Endothelial cell (in vitro differentiated cells): ENCODE measurements at places on chromosomes 13 and 19.
A peak's percentile ranks its signal among the peaks of the same experiment; 100 is the strongest.

GRCh38 chr13:99129050-99129449 is 71.6 kb upstream of the UBAC2 start:
- H3K27me3 ChIP-seq, result no peaks in the 10 kb centered on the region
- H3K27ac ChIP-seq, result no peak overlapping the region
- no peak for DNase-seq
- no peaks in the 10 kb centered on the region for H3K36me3 ChIP-seq
- H3K4me3 ChIP-seq, result no peak overlapping the region
- H3K4me1 ChIP-seq, result no peaks in the 10 kb centered on the region

- no peak overlapping the region for H3K4me3 ChIP-seq
- peaks cover 1% of the 10 kb centered on the region for H3K27me3 ChIP-seq
- H3K36me3 ChIP-seq, result peaks cover 2% of the 10 kb centered on the region
- H3K4me1 ChIP-seq, result peaks cover under 1% of the 10 kb centered on the region
These were observed 6.5 kb upstream of the TNFSF9 start for GRCh38 chr19:6524311-6524710.

DNA sequence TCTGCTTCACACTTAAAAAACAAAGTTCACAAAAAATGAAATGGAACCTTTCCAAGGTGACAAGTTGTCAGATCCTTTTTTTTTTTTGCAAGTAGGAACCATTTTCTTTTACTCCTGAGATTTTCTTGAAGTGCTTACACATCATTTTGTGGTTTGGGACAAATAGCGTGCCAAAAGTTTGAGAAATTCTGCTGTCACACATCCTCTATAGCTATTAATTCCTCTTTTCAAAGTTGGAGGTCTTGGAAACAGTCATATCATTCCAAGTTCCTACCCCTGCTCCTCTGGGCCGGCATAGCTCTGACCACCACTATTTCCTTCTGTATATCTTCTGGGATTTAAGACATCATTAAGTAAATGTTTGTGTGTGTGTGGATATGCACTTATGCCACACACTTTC is 421.6 kb upstream of the SLC10A2 start:
- no peak for DNase-seq
- H3K27ac ChIP-seq, result no peak overlapping the region
- H3K36me3 ChIP-seq, result no peaks in the 10 kb centered on the region
- no peaks in the 10 kb centered on the region for H3K27me3 ChIP-seq

GRCh38 chr19:29573486-29573885 is 32.6 kb upstream of the POP4 start:
- H3K4me3 ChIP-seq, result no peak overlapping the region
- H3K27ac ChIP-seq, result no peak overlapping the region
- no peak for DNase-seq
- peaks cover 6% of the 10 kb centered on the region for H3K27me3 ChIP-seq
- no peaks in the 10 kb centered on the region for H3K36me3 ChIP-seq

DNA sequence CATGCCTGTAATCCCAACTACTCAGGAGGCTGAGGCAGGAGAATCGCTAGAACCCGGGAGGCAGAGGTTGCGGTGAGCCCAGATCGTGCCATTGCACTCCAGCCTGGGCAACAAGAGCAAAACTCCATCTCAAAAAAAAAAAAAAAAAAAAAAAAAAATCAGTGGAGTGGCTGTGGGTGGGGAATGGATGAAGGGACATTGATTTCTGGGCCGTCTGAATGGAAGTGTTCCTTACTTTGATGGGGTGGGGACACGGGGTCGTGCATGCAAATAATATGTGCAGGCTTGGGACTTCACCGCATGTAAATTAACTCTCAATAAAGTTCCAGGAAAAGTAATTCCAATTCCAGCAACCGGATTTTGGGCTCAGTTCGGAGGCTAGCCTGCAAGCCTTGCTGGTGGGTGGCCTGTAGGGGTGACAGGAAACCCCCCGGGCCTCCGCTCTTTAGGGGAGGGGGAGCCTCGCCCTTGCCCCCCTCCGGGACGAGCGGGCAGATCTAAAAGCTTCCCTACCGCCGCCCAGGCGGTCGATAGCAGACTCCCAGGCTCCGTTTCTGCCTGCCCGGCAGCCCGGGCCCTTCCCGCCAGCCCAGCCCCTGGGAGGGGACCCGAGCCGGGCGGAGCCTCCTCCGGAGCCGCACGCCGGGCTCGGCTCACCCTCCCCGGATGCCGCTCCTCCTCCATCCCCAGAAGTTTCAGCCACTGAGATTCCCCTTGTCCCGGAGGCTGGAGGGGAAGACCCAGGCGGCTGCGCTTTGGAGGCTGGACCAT is 48.0 kb upstream of the ADGRE5 start:
- no peaks in the 10 kb centered on the region for H3K4me1 ChIP-seq
- no peaks in the 10 kb centered on the region for H3K36me3 ChIP-seq
- no peak overlapping the region for H3K4me3 ChIP-seq
- DNase-seq, result peak; percentile 14
- H3K27me3 ChIP-seq, result no peaks in the 10 kb centered on the region
- H3K27ac ChIP-seq, result no peak overlapping the region

DNA sequence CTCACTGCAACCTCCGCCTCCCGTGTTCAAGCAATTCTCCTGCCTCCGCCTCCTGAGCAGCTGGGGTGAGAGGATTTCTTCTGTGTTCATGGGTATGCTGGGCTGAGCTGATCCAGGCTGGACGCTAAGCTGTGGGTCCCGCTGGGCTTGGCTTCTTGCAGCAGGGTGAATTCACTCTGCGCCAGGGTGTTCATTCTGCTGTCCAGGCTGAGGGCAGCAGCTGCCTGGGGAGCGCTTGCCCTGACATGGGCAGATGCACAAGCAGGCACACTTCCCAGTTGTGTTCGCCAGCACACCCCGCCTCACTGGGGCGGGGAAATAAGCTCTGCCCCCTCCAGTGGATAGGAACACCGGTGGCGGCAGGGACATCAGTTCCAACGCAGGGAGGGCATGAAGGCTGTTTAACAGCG is 7.3 kb upstream of the INAFM1 start:
- H3K4me1 ChIP-seq, result peaks cover 3% of the 10 kb centered on the region
- peaks cover 9% of the 10 kb centered on the region for H3K27me3 ChIP-seq
- no peak overlapping the region for H3K27ac ChIP-seq
- no peak overlapping the region for H3K4me3 ChIP-seq
- peaks cover 40% of the 10 kb centered on the region for H3K36me3 ChIP-seq
- DNase-seq, result no peak

GRCh38 chr19:40976134-40976533 is 14.9 kb upstream of the CYP2B6 start:
- peak overlapping the region; percentile 31 for H3K27ac ChIP-seq
- H3K4me1 ChIP-seq, result no peaks in the 10 kb centered on the region
- no peak overlapping the region for H3K4me3 ChIP-seq
- H3K27me3 ChIP-seq, result no peaks in the 10 kb centered on the region

GRCh38 chr13:106375085-106375484 is 160.4 kb downstream of the EFNB2 start:
- no peaks in the 10 kb centered on the region for H3K36me3 ChIP-seq
- H3K4me3 ChIP-seq, result no peak overlapping the region
- no peak for DNase-seq
- peaks cover 4% of the 10 kb centered on the region for H3K27me3 ChIP-seq
- H3K4me1 ChIP-seq, result peaks cover 12% of the 10 kb centered on the region
- no peak overlapping the region for H3K27ac ChIP-seq

- peak overlapping the region; percentile 100 for H3K27ac ChIP-seq
- peak overlapping the region; percentile 100 for H3K4me3 ChIP-seq
- peaks cover 35% of the 10 kb centered on the region for H3K36me3 ChIP-seq
- H3K27me3 ChIP-seq, result peaks cover 11% of the 10 kb centered on the region
- peaks cover 27% of the 10 kb centered on the region for H3K4me1 ChIP-seq
These were observed 751 bp downstream of the ERVK3-1 start for GRCh38 chr19:58305932-58306323.

GRCh38 chr19:32717496-32717895 is 2.1 kb upstream of the TDRD12 start:
- DNase-seq, result no peak
- H3K27me3 ChIP-seq, result peaks cover 3% of the 10 kb centered on the region
- no peak overlapping the region for H3K27ac ChIP-seq
- no peak overlapping the region for H3K4me3 ChIP-seq

GRCh38 chr19:7639863-7640348 is 3.0 kb downstream of the STXBP2 start:
- H3K4me3 ChIP-seq, result no peak overlapping the region
- H3K27ac ChIP-seq, result peak overlapping the region; percentile 52
- peaks cover 20% of the 10 kb centered on the region for H3K27me3 ChIP-seq
- H3K4me1 ChIP-seq, result no peaks in the 10 kb centered on the region
- no peak for DNase-seq

DNA sequence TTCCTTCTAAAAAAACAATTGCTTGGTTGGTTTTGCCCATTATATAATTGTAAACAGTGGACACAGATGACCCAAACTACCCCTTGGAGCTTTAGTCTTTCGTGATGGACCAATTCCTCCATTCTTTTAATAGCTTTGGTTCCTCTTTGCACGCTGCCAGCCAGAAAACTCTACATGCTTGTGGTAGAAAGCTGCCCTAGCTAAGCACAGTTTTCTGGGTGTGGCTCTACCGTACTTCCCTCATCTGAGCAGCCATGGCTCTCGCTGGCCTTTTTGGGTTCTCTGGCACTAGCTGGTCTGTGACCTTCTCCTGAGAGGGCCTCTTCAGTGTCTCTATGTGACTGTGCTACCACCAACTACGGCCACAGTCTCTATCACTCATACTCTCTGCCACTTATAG is 29.9 kb upstream of the CEBPA start:
- no peak overlapping the region for H3K4me3 ChIP-seq
- H3K36me3 ChIP-seq, result no peaks in the 10 kb centered on the region
- H3K27ac ChIP-seq, result no peak overlapping the region
- H3K4me1 ChIP-seq, result peaks cover 4% of the 10 kb centered on the region
- no peak for DNase-seq

DNA sequence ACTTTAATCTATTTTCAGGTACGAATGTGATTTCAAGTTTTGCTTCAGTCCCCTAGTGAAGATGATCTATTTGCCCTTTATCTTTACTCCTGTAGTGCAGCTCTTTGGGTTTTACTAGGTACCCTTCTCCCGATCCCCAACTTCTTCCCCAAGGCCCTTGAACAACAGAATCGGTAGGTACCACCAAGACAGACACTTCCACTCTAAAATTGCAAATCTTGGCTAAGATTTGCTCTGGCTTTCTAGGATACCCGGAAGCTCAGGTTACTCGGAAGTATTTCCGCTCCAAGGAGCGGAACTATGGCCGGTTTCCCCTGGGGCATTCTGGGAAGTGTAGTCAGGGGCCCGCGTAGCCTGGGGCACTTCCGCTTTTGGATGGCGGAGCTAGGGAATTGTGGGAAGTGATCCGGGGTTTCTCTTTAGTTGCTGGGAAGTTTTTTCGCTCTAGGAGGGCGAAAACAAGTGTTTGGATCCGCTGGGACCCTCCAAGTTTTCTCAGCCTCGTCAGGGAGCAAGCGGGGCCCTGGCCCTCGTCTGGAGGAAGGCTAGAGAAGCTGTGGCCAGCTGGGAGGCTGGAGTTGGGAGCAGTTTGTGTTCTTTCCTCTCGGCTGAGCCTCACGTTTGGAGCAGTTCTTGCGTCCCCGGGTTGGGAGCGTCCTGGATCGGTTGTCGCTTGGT is 5.1 kb upstream of the ZNF227 start:
- H3K27me3 ChIP-seq, result peaks cover 1% of the 10 kb centered on the region
- H3K36me3 ChIP-seq, result peaks cover 4% of the 10 kb centered on the region
- H3K4me1 ChIP-seq, result peaks cover 5% of the 10 kb centered on the region

DNA sequence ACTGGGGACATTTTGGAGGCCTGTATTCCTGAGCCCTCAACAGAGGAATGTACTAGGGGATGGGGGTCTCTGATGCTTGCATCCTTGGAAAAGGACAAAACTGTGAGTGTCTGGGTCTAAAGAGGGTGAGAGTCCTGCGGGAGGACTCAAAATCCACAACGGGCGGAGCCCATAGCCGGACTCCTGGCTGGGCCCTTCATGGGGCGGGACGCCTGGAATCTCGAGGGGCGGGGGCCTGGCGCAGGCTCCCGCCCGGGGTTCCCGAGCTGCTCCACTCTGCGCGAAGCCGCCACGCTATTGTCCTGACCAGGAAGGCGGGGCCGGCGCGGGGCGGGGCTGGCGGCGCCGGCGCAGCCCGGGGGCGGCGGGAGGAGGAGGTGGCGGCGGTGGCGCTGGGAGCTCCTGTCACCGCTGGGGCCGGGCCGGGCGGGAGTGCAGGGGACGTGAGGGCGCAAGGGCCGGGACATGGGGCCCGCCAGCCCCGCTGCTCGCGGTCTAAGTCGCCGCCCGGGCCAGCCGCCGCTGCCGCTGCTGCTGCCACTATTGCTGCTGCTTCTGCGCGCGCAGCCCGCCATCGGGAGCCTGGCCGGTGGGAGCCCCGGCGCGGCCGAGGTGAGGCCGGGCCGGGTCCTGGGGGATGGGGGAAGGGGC is at the start of gene APLP1:
TSS of gene APLP1 (plus strand) at position 403 of the 651 bp plus-strand sequence. CDS start at position 466, 63 bp downstream.
- no peak within 1 kb of the TSS for H3K27ac ChIP-seq
- peak within 1 kb of the TSS; percentile 87 for H3K4me3 ChIP-seq
- H3K36me3 ChIP-seq, result peaks cover 7% of the 10 kb centered on the region
- peaks cover 6% of the 10 kb centered on the region for H3K4me1 ChIP-seq
- peak; percentile 65 for DNase-seq

DNA sequence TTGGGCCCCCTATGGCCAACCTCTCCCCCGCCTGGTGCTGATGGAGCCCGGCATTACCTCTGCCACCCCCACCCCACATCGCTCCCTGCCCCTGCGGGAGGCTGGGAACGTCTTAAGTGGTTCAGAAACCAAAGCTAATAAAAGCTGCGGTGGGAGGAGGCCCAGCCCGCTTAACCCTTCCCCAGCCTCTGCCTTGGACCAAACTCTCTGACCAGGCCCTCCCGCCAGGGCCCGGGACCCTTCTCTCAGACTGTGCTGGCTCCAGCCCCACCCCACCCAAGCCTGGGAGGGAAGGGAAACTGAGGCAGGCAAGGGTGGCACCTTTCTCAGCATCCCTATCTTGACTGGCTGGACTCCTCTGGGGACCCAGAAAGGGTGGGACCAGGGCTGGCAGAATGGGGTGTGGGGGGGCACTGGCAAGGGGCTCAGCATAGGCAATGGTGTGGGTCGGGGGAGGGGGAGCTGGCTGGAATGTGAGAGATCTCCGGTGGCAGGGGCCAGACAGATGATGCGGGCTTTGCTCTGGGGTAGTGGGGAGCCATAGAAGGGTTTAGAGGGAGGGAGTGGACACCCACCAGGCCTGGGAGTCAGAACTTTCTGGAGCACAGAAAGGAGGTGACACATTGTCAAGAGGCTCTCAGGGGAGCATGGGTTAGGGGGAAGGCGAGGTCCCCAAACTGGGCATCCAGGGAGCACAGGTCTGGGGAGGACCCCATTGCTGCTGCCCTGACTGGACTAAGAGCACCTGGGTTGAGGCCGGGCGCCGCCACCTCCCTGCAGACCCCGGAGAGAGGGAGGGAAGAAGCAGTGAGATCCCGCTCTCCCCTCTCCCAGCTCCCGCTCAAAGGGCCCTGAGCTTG is 21.9 kb downstream of the SMIM24 start:
- no peak overlapping the region for H3K27ac ChIP-seq
- H3K27me3 ChIP-seq, result peaks cover 11% of the 10 kb centered on the region
- H3K4me1 ChIP-seq, result peaks cover 3% of the 10 kb centered on the region
- H3K36me3 ChIP-seq, result peaks cover 4% of the 10 kb centered on the region
- H3K4me3 ChIP-seq, result no peak overlapping the region
- no peak for DNase-seq

DNA sequence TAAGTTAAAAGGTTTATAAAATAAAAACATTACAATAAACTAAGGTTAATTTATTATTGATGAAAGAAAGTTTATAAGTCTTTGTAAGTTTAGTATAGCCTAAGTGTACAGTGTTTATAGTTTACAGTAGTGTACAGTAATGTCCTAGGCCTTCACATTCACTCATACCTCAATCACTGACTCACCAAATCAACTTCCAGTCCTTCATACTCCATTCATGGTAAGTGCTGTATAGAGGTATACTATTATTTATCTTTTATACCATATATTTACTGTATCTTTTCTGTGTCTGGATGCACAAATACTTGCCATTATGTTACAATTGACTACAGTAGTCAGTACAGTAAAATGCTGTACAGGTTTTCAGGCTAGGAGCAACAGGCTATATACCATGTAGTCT is 490.0 kb downstream of the GPC6 start:
- DNase-seq, result no peak
- no peak overlapping the region for H3K4me3 ChIP-seq
- no peaks in the 10 kb centered on the region for H3K27me3 ChIP-seq
- no peaks in the 10 kb centered on the region for H3K36me3 ChIP-seq
- H3K27ac ChIP-seq, result no peak overlapping the region
